ENCODE measurements at places on chromosomes 4 and X.

- DNase-seq = peak; percentile 18
Measured at GRCh38 chrX:154020536-154021115, 924 bp upstream of the IRAK1 start.

DNA sequence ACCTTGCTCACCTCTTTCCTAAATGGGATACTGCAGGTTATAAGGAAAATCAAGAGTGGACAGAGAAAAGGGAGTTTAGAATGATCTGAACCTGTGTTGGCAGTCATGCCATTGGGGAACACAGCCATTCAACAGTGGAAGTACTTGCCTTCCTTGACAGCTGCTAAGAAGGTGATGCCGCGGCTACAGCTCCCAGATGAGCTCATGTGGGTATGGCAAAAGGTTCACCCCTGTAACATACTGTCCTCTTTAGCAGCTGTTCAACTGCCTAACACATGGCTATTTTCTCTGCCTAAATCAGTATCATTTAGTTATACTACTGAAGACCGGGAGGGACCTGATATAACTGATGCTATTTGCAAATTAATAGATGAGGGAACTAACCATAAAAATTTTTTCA lies 76.8 kb downstream of the DCHS2 start:
- no peak for DNase-seq

GRCh38 chrX:3803305-3803704 lies 89.9 kb upstream of the PRKX start:
- no peak for DNase-seq

GRCh38 chrX:146351620-146352019 lies 458.0 kb upstream of the CXorf51B start:
- no peak for DNase-seq

- DNase-seq = no peak
Measured at GRCh38 chr4:157222771-157223160, 2.2 kb downstream of the GRIA2 start.

DNA sequence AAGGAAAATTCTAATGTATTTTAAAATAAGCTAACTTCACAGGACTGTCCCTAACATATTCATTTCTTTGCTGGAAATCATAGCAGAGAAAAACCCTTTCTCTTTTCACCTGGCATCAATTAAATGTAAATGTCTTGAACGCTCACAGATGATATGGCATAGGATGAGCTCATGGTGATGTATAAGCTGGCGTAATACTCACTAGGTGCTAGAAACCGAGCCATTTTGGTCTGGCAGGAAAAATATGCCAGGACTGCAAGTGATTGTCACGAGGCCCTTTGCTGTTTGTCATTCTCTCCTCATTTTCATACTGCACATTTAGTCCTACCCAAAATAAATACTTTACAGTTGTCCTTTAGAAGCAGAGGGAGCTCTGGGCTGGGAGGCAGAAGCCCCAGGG lies 222.7 kb upstream of the LNX1 start:
- no peak for DNase-seq

GRCh38 chr4:148447681-148448080 lies 5.5 kb upstream of the NR3C2 start:
- no peak for DNase-seq

DNA sequence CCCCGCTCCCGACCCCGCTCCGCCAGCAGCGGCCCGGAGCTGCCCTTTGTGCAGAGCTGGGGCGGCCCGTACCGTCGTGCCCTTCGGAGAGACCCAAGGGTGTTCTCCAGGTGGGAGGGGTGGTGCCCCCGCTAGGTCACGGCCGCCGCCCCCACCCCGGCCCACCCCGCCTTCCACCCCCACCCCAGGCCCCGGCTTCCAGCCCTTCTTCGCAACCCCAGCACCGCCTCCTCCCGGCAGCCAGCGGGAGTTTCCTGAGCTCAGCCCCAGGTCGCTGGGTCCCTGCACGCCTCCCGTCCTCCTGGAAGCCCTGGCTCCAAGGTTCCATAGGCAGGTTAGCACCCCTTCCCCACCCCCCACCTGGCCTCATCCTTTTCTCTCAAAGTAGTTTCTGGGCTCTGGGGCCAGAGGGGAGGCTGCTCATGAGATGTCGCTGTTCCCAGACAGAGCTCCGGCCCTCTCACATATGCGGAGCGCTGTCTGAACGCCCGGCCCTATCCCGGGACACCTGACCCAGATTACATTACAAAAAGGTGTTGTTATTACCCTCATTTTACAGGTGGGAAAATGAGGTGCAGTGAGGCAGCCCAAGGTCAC lies 25.2 kb upstream of the FGFR3 start:
- DNase-seq = no peak

- DNase-seq = no peak
Measured at GRCh38 chr4:54400802-54401201, 171.7 kb downstream of the PDGFRA start.

DNA sequence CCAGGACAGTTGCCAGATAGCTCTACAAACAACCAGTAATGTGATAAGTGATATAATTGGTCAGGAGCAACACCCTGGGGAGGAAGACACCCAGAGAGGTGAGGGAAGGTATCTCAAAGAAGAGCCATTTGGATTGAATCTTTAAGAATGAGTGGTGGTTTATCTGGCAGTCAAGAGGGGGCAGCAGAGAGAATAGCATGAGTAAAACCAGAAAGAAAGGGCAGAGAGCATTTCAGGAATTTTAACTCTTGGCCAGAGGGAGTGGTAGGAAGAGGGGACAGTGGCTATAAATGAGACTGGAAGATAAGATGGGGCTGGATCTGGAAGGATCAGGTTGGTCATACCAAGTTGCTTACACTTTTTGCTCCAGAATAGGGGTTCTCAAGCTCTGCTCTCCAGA lies 5.9 kb upstream of the SEPTIN6 start:
- DNase-seq = peak; percentile 57

GRCh38 chr4:171017593-171017992 lies 795.6 kb upstream of the GALNTL6 start:
- no peak for DNase-seq

GRCh38 chrX:8034058-8034457 lies 106.8 kb upstream of the PNPLA4 start:
- DNase-seq = no peak

DNA sequence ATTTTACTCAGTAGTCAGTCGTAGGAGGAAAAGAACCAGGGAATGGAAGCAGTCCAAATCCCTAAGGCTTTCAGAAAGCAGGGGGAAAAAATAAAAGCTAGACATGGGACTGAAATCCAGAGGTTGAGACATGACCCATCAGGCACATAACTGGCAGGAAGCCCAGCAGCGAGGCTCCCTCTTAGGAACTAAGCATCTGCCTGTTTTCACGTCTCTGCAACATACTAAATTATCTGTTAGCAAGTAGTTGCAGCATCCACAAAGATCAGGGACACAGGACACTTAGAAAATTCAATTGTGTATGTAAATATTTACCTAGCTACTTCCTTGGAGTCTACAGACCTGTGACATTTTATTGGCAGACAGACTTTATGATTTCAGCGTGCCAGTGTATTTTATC lies 118.0 kb upstream of the EDNRA start:
- DNase-seq = no peak

DNA sequence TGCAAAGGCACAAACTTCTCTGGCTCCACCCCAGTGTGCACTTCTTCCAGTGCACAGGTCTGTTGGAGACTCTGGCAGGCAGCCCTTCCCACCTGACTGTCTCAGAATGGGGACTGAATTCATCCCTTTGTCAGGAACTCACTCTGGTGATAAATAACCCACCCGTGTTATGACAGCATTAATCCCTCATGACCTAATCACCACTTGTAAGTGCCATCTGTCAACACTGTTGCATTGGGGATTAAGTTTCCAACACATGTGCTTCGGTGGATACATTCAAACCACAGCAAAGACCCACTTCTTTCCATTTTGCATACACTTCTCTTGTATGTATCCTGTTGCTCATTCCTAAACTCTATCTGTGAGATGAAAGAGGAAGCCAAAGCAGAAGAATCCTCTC lies 1002.9 kb upstream of the IGFBP7 start:
- no peak for DNase-seq

GRCh38 chr4:138164208-138164607 lies 77.9 kb downstream of the SLC7A11 start:
- no peak for DNase-seq

GRCh38 chr4:99134586-99134985 lies 9.5 kb downstream of the ADH4 start:
- no peak for DNase-seq

GRCh38 chr4:108244606-108245005 lies 75.9 kb upstream of the LEF1 start:
- DNase-seq = no peak

DNA sequence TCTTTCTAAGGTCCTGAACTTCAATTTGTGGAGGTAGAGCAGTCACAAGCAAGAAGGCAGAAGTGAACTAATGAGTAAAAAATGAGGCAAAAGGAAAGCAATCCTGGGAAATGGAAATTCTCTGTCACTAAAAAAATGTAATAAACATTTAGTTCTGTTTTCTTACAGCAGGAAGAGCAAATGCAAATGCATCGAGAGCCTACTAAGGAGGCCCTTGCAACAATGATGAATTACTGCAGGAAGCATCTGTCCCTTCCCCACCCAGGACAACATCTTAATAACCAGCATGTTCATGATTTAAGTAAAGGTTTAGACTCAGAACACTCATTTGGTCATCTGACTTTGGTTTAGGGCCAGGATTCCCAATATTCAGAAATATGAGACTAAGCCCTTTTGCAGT lies 341.4 kb upstream of the NOCT start:
- no peak for DNase-seq

DNA sequence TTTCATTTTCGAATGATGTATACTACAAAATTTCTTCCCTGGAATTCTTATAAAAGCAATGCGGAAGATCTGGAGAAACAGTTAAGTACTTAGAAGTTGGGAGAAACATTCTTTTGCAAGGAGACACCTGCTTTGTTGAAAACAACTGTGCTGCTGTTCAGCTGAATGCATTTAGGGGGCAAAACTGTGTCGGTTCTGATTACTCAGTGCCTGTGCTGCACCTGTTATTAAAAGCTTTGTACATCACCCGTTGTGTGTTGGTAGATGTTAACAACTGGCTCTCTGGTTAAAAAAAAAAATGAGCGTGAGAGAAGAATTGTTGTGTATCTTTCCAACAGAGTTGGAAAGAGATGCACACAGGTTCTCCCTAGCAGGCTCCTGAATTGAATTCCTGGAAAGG lies 184.1 kb upstream of the HHIP start:
- no peak for DNase-seq

- DNase-seq = no peak
Measured at GRCh38 chr4:88819818-88820697, 122.4 kb upstream of the NAP1L5 start.

DNA sequence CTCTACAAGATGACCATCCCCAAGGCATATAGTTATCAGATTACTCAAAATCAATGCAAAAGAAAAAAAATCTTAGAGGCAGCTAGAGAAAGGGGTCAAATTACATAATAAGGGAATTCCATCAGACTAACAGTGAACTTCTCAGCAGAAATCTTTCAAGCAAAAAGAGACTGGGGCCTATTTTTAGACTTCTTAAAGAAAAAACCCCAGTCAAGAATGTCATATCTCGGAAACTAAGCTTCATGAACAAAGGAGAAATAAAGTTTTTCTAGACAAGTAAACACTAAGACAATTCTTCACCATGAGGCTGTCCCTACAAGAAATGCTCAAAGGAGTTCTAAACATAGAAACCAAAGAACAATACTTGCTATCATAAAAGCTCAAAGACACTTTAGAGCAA lies 51.7 kb downstream of the RAB28 start:
- DNase-seq = no peak

DNA sequence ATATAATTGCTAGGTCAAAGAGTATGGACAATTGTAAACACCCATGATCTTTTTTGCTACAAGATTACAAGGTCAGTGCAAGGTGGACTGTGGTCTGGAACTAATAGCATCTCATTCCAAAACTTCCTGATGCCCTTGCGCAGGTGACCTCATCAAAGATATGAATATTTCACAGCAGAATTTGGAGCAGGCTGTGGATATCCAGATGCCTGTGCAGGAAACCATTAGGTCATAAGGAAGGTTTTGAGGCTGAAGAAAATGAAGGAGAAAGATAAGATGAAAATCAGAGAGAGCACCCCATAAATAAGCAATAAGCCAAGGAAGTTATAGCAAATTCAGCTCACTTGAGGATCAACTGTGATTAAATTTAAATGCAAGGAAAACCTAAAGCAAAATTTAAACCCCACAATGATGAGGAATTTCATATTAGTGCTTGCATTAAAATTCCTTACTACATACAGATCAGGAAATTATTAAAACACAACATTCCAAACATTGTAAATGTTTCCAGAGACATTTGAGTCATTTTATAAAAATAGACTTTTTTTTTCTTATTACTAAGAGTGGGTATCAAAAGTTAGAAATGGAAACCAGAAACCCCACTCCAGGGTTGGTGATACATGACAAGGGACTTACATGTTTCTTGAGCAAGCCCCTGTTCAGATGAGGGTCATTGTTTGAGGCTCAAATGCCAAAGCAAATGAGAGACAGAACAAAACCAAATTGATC lies 100.7 kb upstream of the FAM9C start:
- DNase-seq = no peak

- DNase-seq = no peak
Measured at GRCh38 chr4:188008377-188008776, 12.8 kb downstream of the ZFP42 start.

DNA sequence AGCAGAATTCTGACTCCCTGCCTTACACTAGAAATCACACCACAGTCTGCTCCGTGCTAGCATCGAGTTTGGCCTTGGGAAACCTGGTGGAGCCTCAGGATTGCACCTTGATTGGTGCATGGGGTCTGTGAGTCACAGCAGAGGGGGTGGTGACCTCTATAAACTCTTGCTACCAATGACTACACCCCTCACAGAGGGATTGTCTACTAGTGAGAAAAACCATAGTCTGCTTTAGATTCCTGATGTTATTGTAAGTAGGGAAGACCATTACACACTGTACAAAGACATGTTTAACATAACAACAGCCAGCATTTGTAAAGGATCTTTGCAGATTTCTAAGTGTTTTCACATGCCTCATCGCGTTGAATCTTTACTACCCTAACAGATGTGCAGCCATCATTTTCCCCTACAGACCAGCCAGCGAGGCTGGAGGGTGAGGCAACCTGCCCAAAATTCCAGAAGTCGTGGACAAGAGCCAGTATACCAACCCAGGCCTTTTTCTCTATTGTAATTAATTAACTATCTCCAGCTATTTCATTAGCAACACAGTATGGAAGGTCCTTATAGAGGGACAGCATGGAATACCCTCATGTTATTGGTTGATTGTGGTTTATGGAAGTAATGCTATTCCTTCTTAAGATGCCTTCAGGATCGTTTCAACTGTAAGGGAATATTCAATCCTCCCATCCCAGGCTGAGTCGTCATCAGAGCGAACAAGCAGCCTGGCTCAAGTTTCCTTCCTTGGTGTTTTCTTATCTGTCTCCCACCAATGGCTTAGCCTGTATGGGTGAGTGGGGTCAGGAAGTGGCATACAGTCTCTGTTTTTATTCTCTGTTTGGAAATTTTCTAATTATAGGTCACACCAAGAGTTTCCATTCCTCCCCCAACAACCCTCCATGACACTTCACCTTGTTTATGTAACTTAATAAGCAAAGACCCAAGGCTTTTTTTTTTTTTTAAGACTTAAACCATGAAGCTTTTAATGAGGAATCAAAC lies 55.9 kb upstream of the KDR start:
- no peak for DNase-seq

Data from activated CD4-positive, alpha-beta T cell treated with anti-CD3 and anti-CD28 coated beads, Interleukin-2, amount 50 U/mL, for 16 hours (primary cell).